ENCODE measurements at places on chromosomes 4 and X.

DNA sequence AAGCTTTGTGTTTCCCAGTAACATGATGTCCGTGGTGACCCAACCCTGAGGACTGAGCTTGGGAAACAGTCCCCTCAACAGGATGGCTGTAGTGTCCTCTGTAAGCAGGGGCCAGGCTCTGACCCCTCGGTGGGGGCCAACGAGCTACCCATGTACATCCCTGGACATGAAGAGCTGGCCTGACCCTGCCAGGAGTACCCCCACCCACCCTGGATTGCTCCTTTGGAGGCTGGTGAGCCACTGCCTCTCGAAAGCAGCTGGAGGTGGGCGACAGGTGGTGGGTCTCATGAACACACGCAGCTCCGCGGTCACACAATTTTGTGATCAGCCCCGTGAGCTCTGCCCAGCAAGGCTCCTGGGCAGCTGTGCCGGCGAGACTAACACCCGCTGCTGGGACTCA, 33.5 kb downstream of the NSG1 start:
- no peak for DNase-seq

DNA sequence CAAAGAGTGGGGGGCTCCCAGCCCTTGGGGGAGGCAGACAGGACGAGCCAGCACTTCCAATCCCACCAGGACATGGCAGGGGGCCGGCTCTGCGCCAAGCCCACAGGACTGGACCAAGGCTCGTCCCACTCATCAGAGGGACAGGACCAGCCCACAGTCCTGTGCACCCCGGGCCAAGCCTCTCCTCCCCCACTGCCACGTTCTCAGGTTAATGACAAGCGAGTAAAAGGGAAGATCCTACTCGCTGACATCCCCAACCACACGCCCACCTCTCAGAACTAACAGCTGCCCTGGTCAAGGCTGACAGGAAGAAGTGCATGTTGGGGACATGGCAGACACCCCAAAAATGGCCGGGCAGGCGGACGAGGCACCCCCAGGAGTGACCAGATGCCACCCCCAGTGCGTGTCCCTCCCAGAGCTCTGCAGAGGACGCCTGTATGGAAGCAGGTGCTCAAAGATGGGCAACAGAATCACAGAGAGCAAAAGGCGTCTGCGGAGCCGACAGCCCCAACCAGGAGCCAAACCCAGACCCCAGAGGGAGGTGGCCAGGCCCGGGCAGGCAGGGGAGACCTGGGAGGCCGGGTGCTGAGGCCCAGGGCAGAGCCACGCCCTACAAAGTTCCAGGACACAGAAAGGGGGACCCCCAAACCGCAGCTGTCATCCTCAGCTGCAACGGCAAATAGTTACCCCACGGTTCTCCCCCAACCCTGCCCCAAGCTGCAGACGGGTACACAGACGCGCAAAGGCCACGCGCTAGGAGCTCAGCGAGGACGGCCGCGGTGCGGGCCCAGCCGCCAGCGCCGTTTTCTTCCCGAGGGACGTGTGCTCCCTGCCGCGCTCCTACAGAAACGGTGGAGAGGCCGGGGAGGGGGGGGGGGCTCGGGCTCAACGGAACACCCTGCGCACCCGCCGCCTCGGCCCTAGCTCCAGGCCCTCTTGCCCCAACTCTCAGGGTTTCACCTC, 1.7 kb downstream of the CTBP1 start:
- DNase-seq: no peak

GRCh38 chrX:17525762-17526555, 151.0 kb downstream of the NHS start:
- DNase-seq: no peak

- DNase-seq: no peak
Measured at GRCh38 chrX:9537781-9538180, 72.9 kb downstream of the TBL1X start.

GRCh38 chr4:156038772-156039171, 85.1 kb upstream of the CTSO start:
- no peak for DNase-seq

GRCh38 chr4:5622596-5622995, 85.8 kb downstream of the EVC2 start:
- DNase-seq: no peak

- DNase-seq: no peak
Measured at GRCh38 chr4:67207941-67208441, 337.3 kb downstream of the CENPC start.

GRCh38 chrX:47828984-47829383, 7.7 kb upstream of the ZNF81 start:
- no peak for DNase-seq

- DNase-seq: no peak
Measured at GRCh38 chr4:8738471-8738931, 133.1 kb downstream of the HMX1 start.

DNA sequence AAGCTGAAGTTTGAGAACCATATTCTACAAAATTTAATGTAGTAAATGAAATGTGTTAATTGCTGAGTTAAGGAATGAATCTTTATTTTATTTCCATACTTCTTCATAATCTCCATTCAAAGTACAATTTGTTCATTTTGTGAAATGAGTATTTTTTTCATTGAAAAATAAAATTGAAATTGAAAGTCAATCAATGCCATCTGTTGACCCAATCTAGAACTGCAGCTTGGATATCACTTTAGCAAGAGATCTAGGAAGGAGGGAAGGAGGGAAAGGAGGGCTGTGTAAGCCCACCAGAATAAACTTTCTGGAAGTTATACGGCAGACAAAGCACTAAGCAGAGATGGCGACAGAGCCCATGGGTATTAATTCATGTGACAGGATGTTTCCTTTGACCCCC, 128.4 kb downstream of the ZMAT1 start:
- DNase-seq: no peak

GRCh38 chr4:20269320-20269719, 17.6 kb downstream of the SLIT2 start:
- DNase-seq: no peak

GRCh38 chr4:24000470-24000831, 110.6 kb upstream of the PPARGC1A start:
- no peak for DNase-seq

- DNase-seq: peak; percentile 36
Measured at GRCh38 chrX:1657367-1658070, 42.7 kb downstream of the ASMT start.

DNA sequence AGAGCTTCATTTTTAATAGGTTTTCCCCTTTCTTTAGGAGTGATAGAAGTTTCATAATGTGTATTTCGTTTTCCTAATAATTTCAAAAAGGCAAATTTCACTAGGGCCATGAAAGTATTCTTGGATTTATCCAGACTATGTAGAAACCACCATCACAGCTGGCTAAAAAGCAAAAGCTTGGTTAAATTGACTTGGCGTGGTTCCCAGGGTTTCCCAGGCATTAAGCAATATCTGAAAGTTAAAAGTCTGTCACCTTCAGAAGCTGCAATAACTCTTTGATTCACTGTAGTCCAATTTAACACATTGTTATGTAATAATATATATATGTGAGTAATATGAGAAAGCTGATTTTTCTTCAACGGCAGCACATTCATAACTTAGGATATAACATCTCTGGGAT, 38.3 kb downstream of the NDNF start:
- no peak for DNase-seq

DNA sequence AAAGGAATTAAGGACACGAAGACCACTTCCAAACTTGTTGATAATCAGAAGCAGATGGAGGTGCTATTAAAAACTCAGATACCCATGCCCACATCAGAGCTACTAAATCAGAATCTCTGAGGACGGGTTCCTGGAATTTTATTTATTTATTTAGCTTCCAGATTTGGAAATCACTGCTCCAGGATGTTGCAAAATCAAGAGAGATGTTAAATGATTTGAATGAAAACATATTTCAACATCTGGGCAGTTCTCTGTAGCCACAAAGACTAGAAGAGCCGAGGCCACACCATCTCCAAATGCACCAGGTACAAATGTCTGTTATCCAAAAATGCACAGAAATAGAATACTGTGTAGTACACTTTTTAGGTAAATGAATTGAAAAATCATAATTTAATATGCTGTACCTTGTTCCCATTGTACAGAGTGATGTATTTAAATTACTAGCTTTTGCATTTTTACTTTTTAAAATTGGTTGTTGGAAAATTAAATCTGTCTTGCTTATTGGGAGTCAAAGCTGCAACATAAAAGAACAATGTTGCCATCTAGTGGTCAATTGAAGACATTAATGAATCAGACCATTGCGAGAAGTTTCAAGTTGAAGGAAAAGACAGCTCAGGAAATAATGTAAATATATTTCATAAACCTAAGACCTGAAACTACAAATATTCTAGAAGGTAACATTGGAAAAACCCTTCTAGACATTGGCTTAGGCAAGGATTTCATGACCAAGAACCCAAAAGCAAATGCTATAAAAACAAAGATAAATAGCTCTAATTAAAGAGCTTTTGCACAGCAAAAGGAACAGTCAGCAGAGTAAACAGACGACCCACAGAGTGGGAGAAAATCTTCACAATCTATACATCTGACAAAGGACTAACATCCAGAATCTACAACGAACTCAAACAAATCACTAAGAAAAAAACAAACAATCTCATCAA, 151.3 kb upstream of the TTC29 start:
- no peak for DNase-seq

- no peak for DNase-seq
Measured at GRCh38 chrX:147978931-147979330, 2.2 kb upstream of the FMR1NB start.

- no peak for DNase-seq
Measured at GRCh38 chr4:84379917-84380641, 119.0 kb downstream of the NKX6-1 start.

Data from stimulated activated CD8-positive, alpha-beta memory T cell treated with anti-CD3 and anti-CD28 coated beads, Interleukin-2, amount 100 ng/mL, for 1 hour (primary cell).